Activated T-cell treated with anti-CD3 and anti-CD28 coated beads, Interleukin-2, amount 50 U/mL, for 72 hours (primary cell): ENCODE measurements at places on chromosomes 2 and 18. TPM values are rescaled to one million over a fixed set of nuclear protein-coding genes. Genes with fewer than 3 reads are reported as not detected.

Gene CYP27A1
- total RNA-seq = 0.31 TPM

Gene MSTN
- total RNA-seq = not detected

Gene SCN3A
- 0.24 TPM for total RNA-seq

GRCh38 chr2:61327173-61327572, 143.7 kb downstream of the USP34 start:
- DNase-seq = no peak

DNA sequence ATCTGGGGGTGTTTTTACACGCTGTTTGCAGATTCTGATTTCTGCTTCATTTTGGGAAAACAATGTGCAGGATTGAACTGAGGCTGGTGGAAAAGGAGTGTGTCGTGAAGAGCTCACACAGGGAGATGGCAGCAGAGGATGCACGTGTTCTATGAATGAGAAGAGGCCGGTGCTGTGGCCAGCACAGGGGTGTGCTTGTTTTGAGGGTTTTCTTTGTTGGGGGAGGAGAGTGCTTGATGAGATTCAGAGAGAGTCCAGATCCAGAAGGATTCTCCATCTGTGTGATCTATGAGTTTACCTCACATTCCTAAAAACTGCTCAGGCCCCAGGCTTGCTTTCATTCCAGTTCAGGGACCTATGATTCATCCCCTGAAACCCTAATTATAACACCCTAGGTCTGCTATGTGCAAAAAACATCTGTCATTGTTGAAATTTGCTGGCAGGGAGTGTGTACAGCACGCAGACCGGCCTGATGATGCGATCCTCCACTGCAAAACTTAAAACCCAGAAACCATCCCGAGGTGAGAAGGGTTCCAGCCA, 12.1 kb downstream of the TGFA start:
- no peak for DNase-seq

Gene VSNL1
- not detected for total RNA-seq

Gene HTR2B
- not detected for total RNA-seq

DNA sequence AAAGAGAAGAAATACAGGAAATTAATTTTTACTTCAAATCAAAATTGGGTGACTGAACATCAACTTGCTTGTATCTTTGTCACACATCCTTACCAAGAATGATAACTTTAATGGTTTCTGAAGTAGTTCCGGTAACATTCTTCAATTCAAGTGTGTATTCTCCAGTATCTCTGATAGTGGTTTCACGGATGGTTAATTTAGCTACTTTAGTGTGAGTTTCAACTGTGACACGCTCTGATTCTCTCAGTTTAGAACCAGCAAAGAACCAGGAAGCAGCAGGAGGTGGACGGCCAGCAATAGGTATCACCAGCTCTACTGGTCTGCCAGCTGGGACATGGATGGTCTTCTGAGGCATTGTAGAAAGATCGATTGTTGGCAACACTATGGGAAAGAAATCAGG, 62.3 kb downstream of the PLEKHA3 start:
- no peak for DNase-seq

GRCh38 chr2:159267921-159268320, 18.6 kb downstream of the WDSUB1 start:
- no peak for DNase-seq

Gene YES1
- 22.5 TPM for total RNA-seq

DNA sequence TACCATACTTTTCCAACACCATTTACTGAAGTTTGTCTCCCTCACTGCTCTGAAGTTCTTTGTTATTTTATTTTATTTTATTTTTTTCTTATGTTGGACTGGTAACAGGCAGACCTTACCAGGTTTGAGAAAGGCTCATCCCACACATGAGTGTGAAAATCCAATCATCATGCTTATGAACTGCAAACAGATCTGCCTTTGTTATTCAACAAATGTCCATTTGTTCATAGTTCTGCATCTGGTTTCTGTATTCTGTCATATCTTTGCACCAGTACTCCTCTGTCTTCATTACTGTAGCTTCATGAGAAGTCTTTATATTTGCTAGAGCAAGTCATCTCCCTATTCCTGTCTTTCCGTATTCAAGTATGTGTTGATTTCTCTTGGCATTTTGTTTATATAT, 5.3 kb downstream of the RNU2-63P start:
- no peak for DNase-seq

DNA sequence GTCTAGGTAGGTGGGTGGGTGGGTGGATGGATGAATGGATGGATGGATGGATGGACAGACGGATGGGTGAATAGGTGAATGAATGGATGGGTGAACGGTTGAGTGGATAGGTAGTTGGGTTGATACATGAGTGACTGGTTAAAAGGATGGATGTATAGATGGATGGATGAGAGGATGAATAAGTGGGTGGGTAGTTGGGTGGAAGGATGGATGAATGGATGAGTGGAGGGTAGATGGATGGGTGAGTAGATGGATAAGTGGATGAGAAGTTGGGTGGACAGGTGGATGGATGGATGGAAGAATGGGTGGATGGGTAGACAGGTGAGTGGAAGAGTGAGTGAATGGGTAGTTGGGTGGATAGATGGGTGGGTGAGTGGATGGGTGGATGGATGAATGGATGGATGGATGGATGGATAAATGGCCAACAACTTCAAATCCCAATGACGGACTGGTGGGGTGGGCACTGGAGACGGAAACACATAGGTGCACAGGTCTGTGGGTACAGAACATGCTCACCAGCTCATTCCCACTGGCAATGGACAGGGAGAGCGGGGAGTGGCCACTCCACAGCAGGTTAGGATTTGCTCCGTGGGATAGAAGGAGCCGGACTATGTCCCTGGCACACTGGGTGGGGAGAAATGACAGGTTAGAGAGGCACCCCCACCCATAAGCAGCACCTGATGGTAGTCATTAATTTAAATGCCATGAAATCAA, 48.8 kb downstream of the ANKMY1 start:
- DNase-seq = no peak

DNA sequence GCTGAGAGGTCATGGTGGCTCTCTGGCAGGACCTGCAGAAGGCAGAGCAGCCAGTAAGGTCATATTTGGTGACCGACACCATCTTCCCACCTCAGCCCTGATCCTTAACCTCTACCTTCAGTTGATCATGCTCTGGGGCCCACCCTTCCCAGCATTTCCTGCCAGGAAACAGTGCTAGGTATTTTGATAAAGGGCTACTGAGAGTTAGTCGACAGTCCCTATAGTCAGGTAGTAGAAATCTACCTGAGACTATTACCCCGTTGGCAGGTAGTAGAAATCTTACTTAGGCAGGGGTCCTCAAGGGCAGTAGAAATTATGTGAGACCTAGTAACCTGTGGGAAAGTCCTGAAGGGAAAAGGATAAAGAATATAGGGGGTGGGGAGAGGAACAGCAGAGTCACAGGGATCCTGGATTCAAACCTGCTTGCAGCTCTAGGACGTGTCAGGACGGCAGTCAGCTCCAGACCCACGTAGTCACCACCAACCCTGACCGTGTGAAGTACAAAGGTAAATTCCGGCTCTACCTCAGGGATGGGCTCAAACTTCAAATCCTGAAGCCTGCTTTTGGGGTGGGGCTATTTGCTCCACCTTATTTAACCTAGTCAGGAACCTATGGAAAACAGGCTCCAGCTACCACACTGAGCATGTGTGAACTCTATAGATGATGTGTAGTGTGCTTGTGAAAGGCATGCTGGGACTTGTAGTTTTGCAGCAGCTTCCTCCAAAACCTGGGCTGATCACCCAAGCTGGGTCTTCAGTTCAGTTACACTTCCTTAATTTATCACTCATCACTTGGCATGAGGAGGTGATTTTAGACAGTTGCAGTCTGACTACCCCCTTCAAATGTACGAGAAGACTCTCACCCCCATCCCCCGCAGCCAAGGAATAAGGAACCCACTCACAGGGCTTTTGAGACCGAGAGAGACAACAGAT, at the start of gene DQX1:
Gene DQX1, minus strand, starts transcription at position 515 of the 932 bp plus-strand sequence. Its CDS starts 502 bp downstream, at position 13.
- DNase-seq = no peak

DNA sequence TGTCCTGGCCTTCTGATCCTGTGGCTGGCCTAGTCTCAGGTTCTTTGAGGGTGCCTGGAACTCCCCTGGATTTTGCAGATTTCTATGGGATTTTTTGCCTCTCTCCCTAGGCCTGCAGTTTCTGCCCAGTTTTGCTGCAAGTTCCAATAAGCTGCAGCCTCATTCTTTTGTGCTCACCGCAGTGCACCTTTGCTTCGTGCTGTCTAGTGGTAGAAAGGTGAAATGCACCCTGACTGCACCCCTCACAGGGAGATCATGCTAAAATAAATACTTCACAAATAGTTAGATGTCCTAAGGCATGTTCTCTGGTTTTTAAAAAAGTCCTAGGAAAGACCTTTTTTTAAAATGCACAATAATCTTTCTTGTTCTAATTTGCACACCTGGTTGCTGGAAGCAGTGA, 72.5 kb downstream of the GNAL start:
- DNase-seq = no peak

DNA sequence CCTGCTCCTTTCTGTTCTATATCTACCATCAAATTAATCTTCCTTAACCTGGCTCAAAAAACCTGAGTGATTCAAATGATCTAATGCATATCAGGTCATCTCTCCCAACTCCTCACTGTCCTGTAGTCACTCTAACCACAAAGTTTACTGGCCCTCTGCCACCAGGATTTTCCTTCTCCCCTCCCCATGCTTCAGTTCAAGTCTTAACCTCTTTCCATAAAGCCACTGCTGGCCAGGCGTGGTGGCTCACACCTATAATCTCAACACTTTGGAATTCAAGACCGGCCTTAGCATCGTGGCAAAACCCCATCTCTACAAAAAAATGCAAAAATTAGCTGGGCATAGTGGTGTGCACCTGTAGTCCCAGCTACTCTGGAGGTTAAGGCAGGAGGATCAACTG, 7.5 kb upstream of the SP3 start:
- no peak for DNase-seq

Gene MTERF4
- 48.7 TPM for total RNA-seq

Gene CDH2
- total RNA-seq = 0.07 TPM

DNA sequence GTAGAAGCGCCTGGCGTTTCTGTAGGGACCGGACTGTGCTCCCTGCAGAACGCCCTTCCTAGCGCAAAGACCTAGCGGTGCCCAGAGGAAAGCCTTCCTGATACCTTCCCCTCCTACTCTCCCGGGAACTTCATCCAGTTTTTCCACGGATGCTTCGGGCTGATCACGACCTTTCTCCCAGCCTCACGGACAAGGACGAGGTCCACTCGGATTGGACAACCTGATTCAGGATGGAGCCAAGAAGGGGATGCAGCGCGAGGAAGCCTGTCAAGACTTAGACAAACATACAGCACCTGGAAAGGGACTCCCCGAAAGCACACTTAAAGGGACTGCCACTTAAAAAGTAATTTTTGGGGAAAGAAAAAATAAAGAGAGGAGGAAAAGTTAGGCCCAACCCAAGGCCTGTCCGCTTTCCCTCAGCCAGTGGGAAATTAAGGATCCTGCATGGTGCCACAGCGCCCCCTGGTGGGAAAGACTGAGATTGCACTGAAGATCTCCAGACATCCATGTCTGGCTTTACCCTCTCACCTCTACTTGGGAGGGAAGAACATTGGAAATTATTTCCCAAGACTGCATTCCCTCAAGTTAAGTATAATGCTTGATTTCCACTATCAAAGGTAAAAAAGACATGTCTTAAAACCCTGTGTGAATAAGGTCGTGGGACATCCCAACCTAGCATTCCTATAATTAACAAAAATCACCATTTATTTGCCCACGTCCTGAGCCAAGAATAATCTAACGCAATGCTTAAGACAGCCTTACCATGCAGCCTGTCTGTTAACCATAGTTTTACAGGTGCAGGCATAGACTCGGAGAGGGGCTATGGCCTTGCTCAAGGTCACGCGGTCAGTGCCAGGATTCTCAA, 13.4 kb upstream of the COPS8 start:
- peak; percentile 64 for DNase-seq

Gene SERPINB13
- not detected for total RNA-seq

Gene LHCGR
- total RNA-seq = not detected

- no peak for DNase-seq
Observed at GRCh38 chr18:6509832-6510231, 95.1 kb upstream of the L3MBTL4 start.

DNA sequence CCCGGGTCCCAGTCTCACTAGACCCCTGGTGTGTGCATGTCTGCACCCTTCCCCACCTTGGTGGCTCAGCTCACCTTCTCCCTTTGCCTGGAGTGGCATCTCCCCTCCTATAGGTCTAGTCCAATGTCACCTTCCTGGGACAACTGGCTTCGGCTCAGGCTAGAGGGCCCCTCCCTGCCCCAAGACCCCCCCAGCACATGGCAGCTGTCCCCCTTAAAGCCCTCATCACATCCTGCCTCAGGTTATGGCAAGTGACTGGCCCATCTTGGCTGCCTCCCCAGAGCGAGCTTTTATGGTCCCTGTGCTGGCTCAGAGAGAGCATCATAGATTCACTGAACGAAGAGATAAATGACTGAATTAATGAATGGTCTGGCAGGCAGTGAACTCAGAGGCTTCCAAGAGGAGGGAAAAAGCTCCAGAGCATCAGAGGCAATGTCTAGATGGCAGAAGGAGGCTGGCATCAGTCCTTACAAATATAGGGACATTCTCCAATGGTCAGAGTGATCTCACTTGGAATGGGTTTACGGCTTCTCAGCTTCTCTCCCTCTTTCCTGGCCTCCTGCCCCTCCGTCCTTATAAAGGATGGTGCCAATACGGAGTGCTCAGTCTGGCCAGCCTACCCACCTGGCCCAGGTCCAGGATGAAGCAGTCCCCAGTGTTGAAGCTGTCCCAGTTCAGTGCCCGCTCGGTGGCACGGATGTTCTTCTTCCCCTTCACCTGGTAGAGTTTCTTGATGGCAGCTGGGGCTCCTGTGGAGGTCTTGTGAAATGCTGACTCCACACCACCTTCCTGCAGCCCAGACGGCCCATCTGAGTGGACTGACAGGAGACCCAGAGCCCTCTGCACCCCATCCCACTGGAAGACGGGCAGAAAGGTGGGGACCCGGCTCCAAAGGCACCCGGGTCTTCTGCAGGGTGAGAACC, 9.4 kb downstream of the CAPG start:
- DNase-seq = no peak

DNA sequence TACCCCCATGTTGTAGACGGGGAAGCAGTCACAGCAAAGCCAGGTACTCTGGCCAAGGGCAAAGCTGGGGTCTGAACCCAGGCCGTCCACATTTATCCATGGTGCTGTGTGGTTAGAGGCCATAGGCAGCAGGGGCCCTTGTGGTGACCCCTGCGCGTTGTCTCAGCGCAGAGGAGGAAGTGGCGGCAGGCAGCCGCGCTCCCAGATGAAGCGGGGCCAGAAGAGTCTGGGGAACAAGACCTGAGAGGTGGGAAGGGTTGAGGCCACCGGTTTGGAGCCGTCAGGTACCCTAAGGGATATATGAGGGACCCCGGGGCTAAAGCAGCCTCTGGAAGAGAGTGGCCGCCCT, 770 bp downstream of the ZNF396 start:
- DNase-seq = peak; percentile 39

GRCh38 chr2:47300609-47301276, 102.2 kb upstream of the MSH2 start:
- DNase-seq = no peak
